CD4-positive, alpha-beta T cell treated with Interleukin-6 for 4 hours (primary cell): ENCODE measurements at places on chromosomes 1 and 21.

- DNase-seq, result no peak
Observed at GRCh38 chr1:176141449-176141848, 65.6 kb downstream of the COP1 start.

- DNase-seq, result no peak
Observed at GRCh38 chr1:4847711-4848110, 193.3 kb downstream of the AJAP1 start.

DNA sequence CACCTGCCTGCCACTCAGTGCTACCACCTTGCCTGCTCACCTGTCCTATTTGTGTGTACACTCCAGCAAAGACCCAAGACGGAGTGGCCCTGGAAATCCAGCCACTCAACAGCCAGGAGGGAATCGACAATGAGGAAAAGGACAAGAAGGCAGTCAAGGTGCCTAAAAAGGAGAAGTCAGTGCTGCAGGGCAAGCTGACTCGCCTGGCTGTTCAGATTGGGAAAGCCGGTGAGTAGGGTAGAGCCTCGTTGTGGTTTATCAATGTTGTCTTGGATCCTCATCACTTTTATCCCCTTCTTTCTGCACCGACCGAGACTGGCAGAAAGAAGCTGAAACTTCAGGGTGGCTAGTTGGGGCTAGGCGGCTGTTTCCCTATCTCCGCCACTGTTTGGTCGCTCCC, 61.4 kb upstream of the LAX1 start:
- no peak for DNase-seq

DNA sequence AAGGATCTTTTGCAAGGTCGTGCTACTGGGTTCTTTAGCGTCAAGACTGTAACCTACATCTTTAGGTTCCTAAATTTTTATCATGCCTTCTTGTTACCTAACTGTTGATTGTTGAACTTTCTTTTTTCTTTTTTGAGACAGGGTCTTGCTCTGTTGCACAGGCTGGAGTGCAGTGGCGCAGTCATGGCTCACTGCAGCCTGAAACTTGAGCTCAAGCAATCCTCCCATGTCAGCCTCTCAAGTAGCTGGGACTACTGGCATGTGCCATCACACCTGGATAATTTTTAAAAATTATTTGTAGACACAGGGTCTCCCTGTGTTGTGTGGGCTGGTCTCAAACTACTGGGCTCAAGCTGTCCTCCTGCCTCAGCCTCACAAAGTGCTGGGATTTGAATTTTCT, 52.9 kb downstream of the NFIA start:
- no peak for DNase-seq

DNA sequence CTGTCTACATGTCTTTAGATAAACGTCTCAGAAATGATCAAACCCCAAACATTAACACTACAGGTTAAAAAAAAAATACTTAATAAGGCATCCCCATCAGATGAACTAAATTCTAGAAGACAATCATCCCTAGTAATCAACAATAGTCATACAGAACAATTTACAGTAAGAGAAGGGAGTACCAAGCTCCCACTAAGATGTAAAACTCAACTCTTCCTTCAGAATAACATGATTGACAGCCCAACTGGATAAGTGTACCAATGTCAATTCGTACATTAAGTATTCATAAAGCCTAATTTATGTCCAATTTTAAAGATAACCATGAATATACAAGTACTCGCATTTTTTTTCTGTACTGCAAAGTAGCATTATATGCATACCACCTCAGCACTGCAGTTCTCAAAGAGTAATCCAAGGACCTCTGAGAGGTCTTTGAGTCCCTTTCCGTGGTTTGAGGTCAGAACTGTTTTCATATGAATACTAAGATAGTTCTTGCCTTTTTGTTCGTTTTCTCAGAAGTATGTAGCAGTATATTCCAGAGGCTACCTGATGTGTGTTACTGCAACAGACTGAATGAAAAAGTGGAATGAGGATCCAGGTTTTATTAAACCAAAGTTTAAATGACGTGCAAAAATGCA, 6.6 kb downstream of the SCAF4 start:
- DNase-seq, result no peak

GRCh38 chr1:183003203-183003602, 20.0 kb upstream of the LAMC1 start:
- DNase-seq, result no peak
